Endodermal cell (in vitro differentiated cells): ENCODE measurements at places on chromosomes 2 and 18.

DNA sequence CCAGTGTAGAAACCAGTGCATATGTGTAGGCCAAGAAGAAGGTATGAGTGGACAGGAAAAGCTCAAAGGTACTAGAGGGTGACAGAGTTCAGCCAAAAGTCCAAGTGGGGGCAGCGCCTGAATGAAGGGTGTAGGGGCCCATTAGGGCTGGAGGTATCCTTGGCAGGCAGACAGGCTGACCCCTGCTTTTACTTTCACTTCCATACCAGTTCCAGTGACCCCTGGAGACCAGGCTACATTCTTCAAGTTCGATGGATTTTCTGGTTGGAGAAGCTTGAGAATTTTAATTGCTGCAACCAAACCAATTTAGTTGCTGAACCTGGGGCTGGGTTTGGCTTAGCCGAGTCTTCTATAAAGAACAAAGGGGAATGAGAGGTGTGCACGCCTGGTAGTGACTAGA is 42.3 kb upstream of the MRPL33 start:
- no peak for DNase-seq

GRCh38 chr2:138007431-138007830 is 43.2 kb downstream of the HNMT start:
- DNase-seq, result no peak

DNA sequence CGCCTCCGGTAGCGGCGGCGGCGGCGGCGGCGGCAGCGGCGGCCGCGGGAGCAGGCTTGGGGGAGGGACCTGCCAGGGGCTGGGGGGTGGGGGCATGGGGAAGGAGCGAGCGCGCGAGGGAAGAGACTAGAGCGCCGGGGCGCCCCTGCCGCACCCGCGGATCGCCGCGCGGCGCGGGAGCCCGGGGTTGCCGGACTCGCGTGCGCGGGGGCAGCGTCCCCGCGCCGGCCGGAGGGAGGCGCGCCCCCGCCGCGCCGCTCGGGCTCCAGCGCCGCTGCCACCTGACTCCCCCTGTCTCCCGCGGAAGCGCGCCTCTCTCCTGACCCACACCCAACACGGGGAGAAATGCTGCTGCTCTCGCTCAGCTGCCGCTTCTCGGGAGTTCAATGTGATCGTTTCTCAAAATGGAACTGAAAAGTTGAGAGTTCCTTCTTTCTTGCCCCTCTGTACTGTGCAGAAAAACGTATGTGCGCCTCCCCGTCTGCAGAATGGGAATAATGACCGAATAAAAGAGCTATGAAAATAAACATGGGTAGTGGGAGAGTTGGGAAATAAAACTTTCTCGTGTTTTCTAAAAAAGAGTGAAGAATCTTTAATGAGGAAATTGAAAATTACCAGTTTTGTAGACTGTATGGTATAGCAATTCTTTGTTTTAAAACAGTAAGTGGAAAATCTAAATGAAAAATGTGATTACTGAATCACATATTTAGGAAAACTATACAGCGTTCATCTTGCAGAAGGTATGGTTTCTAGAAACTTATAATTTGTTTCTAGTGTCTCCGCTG is 455 bp upstream of the TLK1 start:
- DNase-seq, result no peak

DNA sequence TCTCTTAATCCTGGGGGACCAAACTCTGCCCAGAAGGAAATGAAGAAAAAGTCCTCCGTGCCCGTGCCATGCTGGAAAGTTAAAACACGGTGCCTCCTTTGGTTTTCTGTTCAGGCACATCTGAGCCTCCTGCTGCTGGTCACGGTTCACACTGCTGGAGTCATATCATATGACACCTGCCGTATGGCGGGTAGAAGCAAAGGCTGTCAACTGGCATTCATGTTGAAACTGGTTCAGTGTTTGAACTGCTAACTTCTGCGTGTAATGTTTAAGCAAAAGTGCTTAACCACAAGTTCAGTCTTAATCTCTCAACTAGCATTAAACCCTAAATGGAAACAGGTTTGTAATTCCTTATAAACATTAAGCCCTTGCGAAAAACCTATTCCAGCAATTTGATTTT is 3.1 kb downstream of the STK39 start:
- no peak for DNase-seq

DNA sequence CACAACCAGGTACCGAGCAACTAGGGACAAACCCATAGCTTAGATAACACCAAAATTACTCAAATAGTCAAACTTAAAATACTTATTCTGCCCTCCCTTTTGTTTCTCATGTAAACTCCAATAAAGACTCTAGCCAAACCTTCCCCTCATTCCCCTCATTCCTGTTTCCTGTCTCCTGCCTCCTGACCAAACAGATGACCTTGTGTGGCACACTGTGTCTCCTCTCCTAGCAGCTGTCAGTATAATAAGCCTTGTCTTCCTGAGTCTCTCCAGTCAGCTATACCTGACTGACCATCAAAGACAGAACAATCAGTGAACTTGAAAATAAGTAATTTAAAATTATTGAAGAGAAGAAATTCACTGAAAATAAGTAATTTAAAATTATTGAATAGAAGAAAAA is 14.3 kb downstream of the SULT1C4 start:
- DNase-seq, result no peak

DNA sequence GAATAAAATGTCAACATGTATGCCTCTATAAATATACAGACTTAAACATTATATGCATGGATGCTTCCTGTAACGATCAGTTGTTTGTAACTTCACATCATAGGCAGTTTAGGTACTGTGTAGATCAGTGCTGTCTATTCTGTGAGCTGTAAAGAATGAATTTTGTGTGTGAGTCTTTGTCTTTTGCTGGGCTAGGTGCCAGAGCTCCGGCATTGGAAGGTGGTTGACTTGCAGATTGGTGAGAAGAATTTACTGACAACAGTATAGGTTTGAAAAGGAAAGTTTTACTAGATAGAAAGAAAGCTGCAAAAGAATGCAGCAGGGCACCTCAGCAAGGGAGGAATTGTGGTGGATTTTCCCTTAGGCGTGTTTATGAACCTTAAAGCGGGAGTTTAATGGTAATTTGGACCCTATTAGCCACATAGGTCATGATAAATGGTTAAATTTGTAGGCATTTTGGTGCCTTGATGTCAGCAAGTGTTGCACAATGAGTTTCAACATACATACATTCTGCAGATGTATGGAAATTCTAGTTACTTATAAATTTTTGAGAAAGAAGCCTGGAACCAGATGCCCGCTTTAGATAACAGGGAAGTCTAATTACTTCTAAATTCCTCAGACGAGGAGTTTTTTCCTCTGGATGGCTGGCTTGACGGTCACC is 6.7 kb upstream of the QPCT start:
- no peak for DNase-seq

GRCh38 chr18:65227970-65228369 is 522.8 kb upstream of the CDH7 start:
- peak; percentile 49 for DNase-seq

GRCh38 chr2:2799151-2799697 is 468.1 kb upstream of the MYT1L start:
- peak; percentile 22 for DNase-seq

- no peak for DNase-seq
Measured at GRCh38 chr18:69956665-69957620, 9.3 kb upstream of the CD226 start.

GRCh38 chr18:58125183-58125582 is 81.2 kb downstream of the NEDD4L start:
- DNase-seq, result no peak

- DNase-seq, result no peak
Measured at GRCh38 chr2:215940645-215941184, 72.6 kb downstream of the MREG start.

DNA sequence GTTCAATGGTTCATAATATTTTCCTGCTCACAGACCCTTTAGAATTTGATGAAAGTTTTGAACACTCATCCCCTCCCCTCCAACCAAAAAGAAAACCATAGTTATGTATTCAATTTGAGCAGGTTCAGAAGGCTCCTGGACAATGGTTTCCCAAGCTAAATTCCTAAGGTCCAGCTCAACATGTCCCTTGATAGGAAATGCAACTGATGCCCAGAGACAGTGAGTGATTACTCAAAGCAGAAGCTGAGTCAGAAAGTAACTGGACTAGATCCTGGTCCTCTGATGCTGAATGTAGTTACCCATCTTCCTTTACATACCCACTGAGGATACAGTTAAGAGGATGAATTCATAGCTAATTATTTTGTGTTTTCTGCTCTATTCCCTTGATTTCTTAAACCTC is 218.9 kb upstream of the NCKAP5 start:
- no peak for DNase-seq

DNA sequence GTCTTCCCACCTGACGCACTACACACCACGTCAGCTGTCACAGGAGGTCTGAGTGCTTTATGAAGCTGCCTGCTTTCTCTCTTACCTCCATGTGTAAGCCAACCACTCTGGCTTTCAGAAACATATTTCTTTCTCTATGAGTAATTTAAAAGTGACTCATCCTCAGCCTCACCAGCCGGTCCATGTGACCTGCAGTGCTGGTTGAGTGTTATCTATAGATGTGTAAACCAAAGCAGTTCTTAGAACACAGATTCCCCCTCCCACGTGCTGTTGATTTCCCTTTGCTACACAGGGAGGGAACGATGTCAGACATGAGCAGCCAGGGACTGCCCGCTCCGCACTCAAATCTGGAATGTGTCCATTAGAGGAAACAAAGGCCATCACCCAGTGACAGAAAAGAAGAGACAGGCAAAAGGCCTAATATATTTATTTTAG is 157.8 kb downstream of the BCL2 start:
- DNase-seq, result no peak

DNA sequence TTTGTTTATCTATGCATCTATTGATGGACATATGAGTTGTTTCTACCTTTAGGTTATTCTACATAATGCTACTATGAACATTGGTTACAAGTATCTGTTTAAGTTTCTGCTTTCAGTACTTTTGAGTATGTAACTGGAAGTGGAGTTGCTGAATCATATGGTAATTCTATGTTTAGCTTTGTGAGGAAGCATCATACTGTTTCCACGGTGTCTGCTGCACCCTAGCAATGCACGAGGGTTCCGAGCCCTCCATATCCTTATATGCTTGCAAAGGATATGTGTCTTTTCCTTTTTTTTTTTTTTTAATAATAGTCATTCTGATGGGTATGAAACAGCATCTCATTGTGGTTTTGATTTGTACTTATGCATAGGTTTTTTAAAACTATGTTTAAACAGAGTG is 83.7 kb downstream of the FMNL2 start:
- no peak for DNase-seq

DNA sequence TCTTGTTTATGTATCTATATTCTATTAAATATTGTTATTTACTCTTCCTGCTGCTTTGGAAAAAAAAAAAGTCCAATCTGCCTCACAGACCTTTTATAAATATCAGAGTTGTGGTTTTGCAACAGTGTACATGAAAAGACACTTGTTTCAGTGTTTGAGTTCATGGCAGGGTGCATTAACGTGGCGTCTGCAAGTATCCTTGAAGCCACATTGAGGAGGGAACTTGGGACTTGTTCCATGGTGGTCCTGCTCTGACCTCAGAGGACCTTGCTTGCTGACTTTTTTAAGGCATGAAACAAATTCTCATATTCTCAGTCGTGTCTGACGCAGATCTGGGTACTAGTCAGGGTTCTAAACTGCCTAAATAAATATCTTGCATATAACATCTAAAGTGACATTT is 55.1 kb downstream of the CRIM1 start:
- DNase-seq, result no peak
